Urinary bladder (tissue), 4 donors: ENCODE measurements at places on chromosomes 12 and 14. TPM values are rescaled to one million over a fixed set of nuclear protein-coding genes. Genes with fewer than 3 reads are reported as not detected.

Gene TAS2R19
- total RNA-seq: 24.5 TPM

Gene FAM186B
- 0.16 TPM for total RNA-seq

Gene RNFT2
- 1.1 TPM for total RNA-seq

Gene MRPL52
- 21.5 TPM for total RNA-seq

Gene SSTR1
- total RNA-seq: 0.37 TPM

Gene POTEM
- total RNA-seq: not detected

Gene RNASE8
- total RNA-seq: not detected

Gene SMCO3
- 5.0 TPM for total RNA-seq

Gene ABCC9
- 75.2 TPM for total RNA-seq

Gene SERPINA6
- total RNA-seq: not detected

Gene ZC3H14
- 66.4 TPM for total RNA-seq

Gene CAPZA3
- not detected for total RNA-seq

Gene TPPP2
- total RNA-seq: not detected

Gene KLRD1
- 1.0 TPM for total RNA-seq

GRCh38 chr14:97841762-97842161 lies 1044.6 kb downstream of the VRK1 start:
- no peak for DNase-seq

GRCh38 chr14:50865391-50866076 lies 6.3 kb upstream of the ABHD12B start:
- no peak for DNase-seq

- DNase-seq: no peak
Observed at GRCh38 chr14:92443741-92444140, 69.8 kb upstream of the RIN3 start.

DNA sequence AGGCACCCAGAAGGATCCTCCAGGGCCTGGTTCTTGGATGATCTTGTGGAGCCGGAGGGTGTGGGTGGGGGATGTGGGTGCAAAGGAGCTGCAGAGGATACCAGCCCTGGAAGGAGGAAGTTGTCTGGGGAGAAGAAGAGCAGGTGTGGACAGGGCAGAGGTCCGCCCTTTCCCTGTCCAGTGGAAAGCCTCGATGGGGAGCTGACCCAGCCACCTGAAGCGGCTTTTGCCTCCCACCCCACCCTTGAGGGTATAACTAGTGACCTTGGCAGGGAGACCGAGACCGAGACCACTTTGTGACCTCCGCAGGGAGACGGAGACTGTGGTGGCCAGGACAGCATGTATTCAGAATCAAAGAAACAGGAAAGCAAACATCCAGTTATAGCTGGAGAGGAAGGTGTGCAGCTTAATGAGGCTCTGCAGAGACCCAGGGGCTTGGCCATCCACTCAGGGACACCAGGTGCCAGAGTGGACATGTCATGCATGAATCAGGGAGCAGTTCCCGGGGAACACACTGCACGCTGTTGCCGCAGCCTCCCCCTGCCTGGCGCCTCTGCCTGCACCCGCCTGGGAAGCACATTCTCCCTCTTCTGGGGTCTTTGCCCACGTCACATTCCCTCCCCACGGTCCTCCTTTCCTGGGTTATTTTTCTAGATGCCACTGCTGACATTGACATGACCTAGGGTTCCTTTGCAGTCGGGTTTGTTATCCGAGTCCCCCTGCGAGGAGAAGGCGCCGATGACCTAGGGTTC lies 87.7 kb downstream of the ADGRD1 start:
- DNase-seq: no peak

- no peak for DNase-seq
Observed at GRCh38 chr12:43312991-43313505, 239.0 kb downstream of the ADAMTS20 start.

GRCh38 chr12:93757792-93758694 lies 80.9 kb downstream of the CRADD start:
- DNase-seq: no peak

GRCh38 chr12:586318-587071 lies 76.8 kb downstream of the NINJ2 start:
- DNase-seq: no peak

- no peak for DNase-seq
Observed at GRCh38 chr12:6355491-6356373, 13.9 kb upstream of the TNFRSF1A start.

GRCh38 chr14:92527721-92528120 lies 14.1 kb downstream of the RIN3 start:
- no peak for DNase-seq

DNA sequence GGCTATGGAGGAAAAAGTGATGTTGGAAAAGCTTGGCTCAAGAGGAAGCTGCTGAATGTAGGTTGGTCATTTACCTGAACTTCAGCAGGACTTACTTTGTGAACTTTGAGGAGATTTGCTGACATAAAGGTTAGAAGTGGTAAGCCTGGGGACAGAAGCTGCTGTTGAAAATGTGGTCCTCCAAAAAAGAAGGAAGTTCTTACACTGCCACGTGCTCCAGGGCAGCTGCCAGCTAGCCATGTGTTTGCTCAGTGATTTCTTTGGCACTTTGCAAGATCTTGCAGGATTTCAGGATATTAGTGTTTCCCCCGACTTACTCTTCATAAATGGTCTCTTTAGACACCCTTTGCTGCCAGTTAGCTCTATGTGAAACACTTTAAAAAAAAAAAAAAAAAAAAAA lies 14.8 kb upstream of the DYRK2 start:
- no peak for DNase-seq

DNA sequence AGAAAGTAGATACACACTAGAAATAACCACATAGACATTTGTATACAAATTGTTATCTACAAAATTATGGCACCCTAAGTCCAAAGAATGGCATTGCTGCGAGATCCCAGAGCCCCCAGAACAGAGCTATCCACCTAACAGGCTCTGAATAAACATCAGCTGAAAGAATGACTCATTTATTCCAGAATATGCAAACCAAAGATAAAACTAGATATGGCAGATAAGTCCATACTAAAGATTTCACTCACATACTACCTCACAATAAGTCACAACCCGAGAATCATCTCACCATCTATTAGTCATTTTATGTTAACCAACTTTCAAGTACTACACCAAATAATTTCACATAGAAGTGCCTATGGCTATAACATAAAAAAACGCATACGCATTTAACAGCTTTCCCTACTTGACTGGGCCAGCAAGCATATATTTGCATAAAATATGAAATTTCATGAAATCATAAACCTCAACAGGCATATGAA lies 5.6 kb downstream of the CNIH1 start:
- no peak for DNase-seq

GRCh38 chr12:19588951-19589350 lies 149.7 kb downstream of the AEBP2 start:
- DNase-seq: no peak

DNA sequence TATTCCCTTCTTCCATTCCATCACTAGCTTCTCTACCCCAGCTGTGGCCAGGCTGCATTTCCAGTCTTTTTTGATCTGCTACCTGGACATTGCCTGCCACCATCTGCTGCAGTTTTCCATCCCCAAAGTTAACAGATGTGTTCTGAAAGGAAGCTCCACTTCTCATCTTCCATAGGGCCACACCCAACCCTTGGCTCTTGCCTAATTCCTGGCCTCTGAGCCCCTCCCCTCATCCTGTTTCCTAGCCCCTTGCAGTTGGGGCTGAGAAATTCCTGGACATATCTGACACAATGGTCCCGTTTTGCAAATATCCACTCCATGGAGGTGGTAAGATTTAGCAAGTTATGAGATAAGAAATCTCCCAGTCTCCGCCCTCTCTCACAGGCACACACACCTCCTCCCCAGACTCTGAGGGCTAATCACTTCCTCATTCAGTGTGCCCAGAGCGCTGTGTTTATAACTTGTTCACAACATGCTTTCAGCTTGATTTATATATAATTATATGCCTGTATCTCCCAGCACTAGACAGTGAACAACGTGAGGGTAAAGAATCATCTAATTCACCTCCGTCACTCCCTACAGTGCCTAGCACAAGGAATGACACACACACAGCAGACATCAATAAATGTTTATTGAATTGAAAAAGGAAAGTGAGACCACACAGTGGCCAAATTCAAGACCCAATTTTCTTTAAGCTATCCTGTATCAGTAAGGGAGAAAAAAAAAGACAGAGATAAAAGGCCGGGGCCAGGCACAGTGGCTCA lies 13.4 kb downstream of the SMUG1 start:
- no peak for DNase-seq

DNA sequence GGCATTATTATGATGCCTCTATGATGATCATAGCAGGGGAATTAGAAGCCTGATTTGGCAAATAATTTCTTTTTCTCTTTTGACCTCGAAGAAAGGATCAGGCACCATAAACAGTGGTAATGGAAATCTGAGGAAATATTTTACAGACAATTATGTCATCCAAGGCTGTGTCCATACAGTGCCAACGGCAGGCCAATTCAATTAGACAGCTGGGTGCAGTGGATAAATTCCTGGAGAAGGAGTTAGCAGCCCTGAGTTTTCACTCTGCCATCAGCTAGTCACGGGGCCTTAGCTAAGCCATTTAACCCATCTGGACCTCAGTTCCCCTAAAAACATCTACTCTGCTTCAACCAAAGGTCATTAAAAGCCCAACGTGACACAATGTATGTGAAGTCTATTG lies 4.1 kb downstream of the TPH2 start:
- DNase-seq: no peak

GRCh38 chr12:96045566-96045965 lies 10.2 kb upstream of the LTA4H start:
- no peak for DNase-seq

DNA sequence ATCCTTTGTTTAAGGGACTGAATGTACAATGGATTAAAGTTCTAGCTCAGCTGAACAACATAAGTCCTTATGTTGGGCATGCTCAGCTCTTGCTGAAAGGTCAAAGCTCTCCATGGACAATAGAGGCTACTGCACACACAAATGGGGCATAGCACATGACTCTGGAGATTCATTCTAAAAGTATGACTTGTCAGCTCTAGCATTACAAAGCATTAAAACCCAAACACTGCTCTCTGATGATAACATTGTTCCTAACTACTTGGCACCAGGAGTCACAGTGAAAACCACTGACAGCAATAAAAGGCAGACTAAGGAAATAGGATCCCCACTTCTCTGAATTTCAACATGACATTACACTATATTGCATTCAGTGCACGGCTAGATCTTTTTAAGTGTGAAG lies 21.9 kb upstream of the FSCB start:
- DNase-seq: no peak

DNA sequence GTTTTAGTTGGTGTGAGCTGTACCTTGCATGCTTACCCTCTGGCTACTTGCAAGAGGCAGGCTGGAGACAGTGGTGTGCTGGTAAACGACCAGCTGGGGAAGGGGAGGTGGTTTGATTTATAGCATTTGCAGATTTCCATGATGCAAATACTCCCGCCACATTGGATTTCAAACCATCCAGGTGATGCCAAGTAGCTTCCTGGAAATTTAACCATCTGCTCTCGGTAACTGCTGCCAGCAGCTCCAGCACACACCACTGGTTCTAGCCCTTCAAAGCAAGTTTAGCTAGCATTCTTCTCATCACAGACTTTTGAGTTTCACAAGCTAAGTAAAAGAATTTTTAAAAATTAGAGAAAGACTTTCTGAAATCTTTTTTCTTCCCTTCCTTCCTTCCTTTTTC lies 104.5 kb upstream of the AMIGO2 start:
- no peak for DNase-seq

GRCh38 chr14:105533811-105534498 lies 7.6 kb downstream of the TMEM121 start:
- no peak for DNase-seq

DNA sequence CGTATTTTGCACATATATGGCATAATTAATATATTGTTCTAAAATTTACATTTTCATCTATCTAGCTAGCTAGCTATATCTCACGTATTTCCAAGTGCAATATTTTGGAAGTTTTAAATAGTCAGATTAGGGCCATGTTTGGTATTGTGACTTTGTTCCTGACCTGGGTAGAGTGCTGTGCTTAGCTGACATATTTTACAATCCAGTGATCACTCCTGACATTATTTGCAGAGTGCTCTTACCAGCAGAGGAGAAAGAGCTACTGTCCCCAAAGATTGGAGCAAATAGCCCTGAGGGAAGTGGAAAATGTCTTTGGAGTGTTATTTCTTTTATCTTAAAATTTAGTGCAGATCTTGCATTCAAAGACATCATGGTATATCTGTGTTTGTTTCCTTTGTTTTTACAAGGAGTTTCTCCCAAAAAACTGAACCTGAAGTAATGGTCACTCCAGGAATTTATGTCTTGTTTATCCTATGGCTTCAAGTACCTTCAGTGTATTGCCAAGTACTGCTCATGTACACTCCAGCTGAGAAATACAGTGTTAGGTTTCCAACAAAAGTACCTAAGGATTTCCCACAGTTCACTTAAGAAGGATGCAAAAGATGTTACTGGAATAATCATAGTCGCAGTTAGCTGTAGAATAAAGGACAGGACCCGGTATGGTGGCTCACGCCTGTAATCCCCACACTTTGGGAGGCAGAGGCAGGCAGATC lies 49.4 kb upstream of the PSMA6 start:
- no peak for DNase-seq

- DNase-seq: no peak
Observed at GRCh38 chr14:60760644-60761364, 26.2 kb downstream of the MNAT1 start.

GRCh38 chr14:88044776-88045446 lies 40.0 kb downstream of the GPR65 start:
- DNase-seq: no peak

GRCh38 chr12:53097564-53098353 lies at the start of gene IGFBP6:
Gene IGFBP6 (plus strand): TSS chr12:53097667. CDS start chr12:53097718, 51 bp downstream.
- DNase-seq: no peak

DNA sequence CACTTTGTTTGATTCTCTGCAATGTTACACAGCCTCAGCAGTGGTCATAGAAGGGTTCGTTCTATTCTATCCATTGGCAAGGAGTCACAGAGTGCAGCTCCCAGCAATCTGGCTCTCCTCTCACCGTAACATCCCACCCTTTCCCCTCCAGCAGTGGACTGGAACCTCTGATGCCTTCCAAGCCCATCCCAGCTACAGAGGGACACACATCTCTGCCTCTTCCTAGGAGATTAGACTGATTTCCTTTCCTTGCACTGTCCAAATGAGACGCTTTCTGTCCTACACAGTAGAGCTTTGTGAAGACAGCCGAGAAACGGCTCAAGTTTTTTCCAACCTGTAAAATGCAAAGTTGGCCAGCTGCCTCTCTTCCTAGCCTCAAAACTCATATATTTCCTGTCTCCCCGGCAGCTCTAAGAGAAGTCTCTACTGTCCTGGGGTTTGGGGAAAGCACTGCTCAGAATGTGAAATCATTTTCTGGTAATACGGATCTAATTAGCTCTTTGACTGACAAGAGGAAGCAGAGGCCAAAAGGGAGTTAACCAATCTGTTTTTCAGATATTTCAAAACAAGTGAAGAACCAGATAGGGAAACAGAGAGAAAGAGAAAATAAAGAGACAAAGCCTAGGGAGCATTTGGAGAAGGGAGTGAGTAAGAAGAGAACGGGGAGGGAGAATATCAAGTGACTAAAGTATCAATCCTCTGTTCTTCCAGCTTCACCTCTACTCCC lies 516 bp downstream of the NINJ2 start:
- DNase-seq: no peak

GRCh38 chr14:64363265-64363846 lies 24.8 kb upstream of the MTHFD1 start:
- DNase-seq: no peak
